ENCODE measurements at places on chromosomes 1 and 21. TPM values are rescaled to one million over a fixed set of nuclear protein-coding genes. Genes with fewer than 3 reads are reported as not detected.

Gene PLD5
- not detected for total RNA-seq

Gene CBS
- 33.1 TPM for total RNA-seq

Gene CACNA1S
- not detected for total RNA-seq

Gene DMRTA2
- 0.09 TPM for total RNA-seq

Data from bronchial smooth muscle cell (primary cell).